ENCODE measurements at places on chromosomes 11 and 22.

DNA sequence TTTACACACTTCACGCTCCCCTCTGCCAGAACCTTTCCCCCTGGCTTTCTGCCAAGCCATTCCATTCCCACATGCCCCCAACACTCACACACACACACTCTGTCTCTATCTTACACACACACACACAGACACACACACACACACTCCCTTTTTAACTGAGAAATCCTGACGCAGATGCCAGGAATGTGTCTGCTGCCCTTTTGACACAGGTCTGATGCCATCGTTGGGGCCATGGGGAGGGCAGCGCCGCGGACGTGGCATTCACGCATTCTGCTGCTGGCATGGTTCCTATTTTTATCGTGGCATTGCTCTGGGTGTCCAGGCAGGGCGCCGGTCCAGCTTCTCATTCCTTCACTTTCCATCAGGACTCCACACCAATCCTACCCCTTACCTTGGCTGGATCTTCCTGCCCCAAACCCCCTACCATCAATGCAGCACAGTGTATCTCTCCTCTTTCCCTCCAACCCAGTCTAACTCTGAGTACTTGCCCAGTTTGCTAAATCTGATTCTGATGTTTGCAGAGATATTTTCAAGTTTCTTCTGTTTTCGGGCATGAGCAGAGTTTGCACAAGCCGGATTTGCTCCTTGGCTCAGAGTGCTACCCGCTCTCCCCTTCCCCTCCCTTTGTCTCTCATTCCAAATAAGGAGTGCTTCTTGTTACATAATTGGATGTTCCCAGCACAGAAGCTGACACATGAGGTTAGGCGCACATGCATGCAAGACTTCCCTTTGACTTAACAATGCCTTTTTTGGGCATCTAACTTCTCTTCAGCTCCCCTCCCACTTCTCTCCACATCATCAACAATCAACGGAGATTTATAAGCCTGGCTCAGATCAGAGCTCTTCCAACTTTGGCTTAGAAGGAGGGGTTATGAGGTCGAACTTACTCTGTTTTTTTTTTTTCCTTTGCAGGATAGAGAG lies 18.8 kb downstream of the SNX19 start:
- peak; percentile 36 for DNase-seq

DNA sequence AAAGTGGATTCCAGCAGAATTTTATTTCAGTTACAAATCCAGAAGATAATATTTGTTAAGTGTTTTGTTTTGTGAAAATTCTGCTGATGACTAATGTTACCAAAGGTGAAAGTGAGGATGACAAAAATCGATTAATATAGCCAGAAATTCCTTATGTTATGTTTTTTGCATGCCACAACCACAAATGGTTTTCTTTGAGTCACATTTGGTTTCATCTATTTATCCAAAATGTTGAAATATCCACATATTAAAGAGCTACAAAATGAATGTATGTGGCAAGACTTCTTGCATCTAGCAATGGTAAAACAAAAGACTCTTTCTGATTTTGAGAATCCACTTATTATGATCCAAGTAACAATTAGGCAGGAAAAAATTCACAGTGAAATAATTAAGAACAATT lies 150.1 kb upstream of the LRRC4C start:
- no peak for DNase-seq

DNA sequence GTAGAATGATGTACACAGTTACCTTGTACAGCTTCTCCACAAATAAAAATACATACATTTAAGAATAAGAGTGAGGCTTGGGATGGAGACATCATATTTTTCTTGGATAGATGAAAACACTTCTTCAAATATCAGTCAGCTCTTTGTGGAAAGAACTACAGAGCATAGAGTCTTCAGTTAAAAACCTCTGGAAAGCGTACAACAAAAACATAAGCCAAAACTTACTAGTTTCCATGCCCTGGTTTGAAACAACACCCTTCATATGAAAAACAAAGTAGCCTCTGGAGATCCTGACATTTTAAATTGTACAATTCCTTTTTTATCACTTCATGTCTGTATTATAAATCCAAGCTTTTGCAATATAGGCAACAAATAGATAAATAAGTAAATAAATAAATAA lies 7.0 kb upstream of the CEP126 start:
- no peak for DNase-seq

DNA sequence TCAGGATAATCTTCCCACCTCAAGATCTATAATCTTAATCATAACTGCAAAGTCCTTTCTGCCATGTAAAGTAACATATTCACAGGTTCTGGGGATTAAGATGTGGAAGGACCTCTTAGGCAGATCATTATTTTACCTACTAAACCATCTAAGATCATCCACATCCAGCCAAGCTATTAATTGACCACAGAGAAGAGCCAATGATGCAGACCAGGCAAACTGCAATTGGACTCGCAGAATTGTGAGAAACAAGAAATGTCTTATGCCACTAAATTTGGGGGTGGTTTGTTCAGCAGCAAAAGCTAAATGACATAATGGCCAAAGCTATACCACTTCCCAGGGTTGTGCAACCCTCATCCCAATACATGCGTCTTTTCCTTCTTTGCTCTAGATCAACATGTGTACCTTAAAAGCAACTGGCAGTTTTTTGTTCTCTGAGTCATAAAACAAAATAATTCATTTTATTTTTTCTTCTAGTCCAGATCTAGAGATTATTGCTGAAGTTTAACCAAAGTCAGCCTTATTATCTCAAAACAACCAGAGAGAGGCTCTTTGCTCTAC lies 88.7 kb upstream of the CHRM4 start:
- no peak for DNase-seq

DNA sequence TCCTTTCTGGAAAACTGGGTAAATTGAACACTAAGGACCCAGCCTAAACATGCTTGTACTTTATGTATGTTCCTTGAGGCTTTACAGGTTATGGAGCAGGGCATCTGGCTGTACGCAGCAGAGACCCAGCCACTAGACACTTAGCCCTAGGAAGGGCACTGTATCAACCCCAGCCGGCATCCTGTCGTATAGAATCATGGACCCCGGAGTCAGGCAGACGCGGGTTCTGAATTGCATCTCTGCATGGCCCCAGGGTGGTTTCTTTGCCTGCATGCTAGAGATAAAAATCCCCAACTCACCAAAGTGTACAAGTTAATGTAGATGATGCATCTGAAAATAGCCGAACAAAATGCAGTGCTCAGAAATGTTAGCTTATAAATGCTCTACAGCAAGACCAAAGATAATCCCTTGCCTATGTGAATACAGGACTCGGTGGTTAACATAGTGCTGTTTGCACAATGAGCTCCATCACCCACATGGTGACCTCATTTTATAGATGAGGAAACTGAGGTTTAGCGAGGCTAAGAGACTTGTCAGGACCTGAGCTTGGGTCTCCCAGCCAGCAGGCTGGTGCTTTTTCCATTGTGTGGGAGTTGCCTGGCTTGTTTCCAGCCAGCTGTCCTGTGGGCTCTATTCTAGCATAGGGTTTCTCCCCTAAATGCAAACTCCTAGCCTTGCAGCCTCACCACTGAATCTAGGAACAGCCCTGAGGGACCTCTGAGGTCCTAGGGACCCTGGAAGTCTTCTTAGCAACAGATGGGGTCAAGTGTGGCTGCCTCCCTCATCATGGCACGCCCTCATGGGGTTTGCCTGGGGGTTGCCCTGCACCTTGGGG lies 7.3 kb downstream of the CD6 start:
- DNase-seq: no peak

DNA sequence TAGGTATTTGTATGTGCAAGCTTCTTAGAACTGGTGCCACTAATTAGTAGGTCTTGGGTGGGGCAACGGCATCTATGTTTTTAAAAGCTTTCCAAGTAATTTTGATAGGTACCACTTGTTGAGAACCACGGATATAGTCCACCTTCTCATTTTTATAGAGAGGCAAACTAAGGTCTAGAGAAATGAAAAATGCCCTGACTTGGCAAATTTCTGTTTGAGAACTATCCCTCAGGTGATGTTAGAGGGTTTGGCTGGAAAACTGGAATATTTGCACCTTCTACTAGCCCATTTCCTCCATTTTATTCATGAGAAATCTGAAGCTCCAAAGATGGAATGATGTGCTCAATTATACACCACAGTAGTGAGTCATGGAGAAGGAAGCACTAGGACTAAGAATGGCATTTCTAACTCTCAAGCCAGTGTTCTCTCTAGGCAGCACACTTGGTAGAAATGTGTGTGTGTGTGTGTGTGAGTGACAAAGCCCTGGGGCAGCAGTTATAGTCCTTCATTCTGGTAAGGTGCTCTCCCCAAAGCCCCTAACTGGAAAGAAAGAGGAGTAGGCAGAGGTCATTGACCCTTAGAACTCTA lies 1.8 kb upstream of the TMEM86A start:
- no peak for DNase-seq
